ENCODE measurements at places on chromosomes 6 and 20. TPM values are rescaled to one million over a fixed set of nuclear protein-coding genes. Genes with fewer than 3 reads are reported as not detected.

DNA sequence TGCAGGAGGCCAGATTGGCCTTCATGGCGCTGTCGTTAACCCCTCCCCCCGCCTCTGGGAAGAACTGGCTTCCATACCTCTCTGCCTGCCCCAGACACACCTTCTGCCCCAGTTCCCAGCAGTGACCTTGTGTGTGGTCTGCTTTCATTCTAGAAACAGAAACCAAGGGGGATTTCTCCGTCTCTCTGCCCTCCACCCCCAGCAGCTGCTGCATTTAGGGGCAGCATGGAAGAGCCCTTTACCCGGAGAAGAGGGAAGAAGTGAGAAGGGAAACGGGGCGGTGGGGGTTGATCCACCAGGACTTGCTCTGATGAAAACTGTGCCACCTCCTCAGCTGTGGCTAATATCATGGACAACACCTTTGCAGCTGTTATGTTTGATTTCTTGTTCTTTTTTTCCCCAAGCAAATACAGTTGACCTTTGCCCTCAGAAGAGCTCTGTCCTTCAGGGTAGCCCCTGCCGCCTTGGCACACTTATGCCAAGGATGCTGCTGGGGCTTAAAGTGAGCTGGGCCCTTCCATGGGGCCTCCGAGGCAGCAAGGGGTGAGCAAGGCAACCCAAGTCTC, 6.1 kb downstream of the GLP1R start:
- H3K36me3 ChIP-seq: no peaks in the 10 kb centered on the region
- H3K27me3 ChIP-seq: peaks cover 68% of the 10 kb centered on the region
- peak; percentile 56 for DNase-seq
- H3K4me1 ChIP-seq: no peaks in the 10 kb centered on the region
- no peak overlapping the region for H3K27ac ChIP-seq

EMILIN3 gene
- total RNA-seq: 0.46 TPM

DNA sequence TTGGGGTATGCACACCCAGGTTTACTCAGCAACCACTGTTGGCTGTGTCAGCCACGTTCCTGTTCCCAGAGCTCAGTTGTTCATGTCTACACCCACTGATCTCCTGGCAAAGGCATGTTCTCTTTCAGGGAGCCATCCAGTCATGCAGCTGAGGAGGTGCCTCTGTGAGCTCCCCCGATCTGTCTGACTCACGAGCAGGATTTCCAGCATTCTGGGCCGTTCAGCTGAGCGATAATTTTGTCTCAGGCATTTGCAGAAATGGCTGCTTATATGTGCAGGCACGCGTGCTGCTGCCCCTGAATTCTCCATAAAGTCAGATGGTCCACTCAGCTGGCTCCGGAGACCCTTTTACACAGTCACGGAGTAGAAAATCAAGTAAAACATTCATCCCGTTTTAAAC, 78.4 kb upstream of the IYD start:
- H3K27me3 ChIP-seq: peaks cover 7% of the 10 kb centered on the region
- H3K27ac ChIP-seq: no peak overlapping the region
- no peak overlapping the region for H3K4me3 ChIP-seq
- H3K4me1 ChIP-seq: peaks cover 14% of the 10 kb centered on the region
- no peak for DNase-seq
- no peaks in the 10 kb centered on the region for H3K36me3 ChIP-seq

- DNase-seq: no peak
- no peak overlapping the region for H3K27ac ChIP-seq
- peaks cover 3% of the 10 kb centered on the region for H3K36me3 ChIP-seq
- peak overlapping the region; percentile 63 for H3K4me3 ChIP-seq
- H3K4me1 ChIP-seq: peaks cover 10% of the 10 kb centered on the region
Measured at GRCh38 chr6:31441365-31442267, 38.2 kb downstream of the MICA start.
